ENCODE measurements at places on chromosomes 3 and 15.

GRCh38 chr15:94526071-94526689 is 294.8 kb downstream of the MCTP2 start:
- DNase-seq = no peak

DNA sequence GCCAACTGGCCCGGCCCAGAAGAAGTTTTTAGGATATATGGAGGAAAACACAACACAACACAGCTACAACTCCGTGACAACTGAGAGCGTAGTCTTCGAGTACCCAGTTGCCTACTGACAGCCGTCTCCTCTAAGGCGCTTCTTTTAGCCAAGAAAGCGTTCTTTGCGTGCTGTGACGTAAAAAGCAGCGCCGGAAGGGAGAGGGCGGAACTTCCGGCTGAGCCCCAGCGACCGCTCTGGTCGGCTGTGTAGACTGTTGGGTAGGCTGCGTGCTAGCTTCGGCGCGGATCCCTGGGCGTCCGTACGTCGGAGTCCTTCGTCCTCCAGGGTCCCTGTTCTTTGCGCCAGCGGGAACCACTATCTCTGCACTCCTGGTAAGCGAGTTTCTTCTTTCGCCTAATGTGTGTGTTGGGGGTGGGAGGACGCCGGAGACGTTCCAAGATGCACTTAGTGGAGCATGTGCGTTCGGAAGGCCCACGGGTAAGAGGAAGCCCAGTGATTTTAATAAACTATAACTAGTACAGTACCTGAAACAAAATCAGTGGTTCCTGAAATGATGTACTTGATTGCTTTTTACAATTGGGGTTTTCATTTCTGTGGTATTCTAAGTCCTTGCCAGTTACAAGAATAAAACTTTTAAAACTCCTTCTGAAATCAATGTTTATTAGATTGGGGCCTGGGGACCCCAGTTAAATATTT is at the start of gene TRMT10C:
Gene TRMT10C, plus strand, starts transcription at position 239 of the 699 bp plus-strand sequence. CDS start 2,914 bp downstream, outside the sequence.
- peak; percentile 90 for DNase-seq

DNA sequence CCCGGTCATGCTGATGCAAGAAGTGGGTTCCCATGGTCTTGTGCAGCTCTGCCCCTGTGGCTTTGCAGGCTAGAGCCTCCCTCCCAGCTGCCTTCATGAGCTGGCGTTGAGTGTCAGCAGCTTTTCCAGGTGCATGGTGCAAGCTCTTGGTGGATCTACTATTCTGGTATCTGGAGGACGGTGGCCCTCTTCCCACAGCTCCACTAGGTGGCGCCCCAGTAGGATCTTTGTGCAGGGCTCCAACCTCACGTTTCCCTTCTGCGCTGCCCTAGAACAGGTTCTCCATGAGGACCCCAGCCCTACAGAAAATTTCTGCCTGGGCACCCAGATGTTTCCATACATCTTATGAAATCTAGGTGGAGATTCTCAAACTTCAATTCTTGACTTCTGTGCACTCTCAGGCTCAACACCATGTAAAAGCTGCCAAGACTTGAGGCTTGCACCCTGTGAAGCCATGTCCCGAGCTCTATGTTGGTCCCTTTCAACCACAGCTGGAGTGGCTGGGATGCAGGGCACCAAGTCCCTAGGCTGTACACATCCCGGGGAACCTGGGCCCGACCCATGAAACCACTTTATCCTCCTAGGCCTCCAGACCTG is 238.4 kb upstream of the MDFIC2 start:
- peak; percentile 69 for DNase-seq

- no peak for DNase-seq
Measured at GRCh38 chr3:60036803-60037202, 987.0 kb upstream of the CFAP20DC start.

DNA sequence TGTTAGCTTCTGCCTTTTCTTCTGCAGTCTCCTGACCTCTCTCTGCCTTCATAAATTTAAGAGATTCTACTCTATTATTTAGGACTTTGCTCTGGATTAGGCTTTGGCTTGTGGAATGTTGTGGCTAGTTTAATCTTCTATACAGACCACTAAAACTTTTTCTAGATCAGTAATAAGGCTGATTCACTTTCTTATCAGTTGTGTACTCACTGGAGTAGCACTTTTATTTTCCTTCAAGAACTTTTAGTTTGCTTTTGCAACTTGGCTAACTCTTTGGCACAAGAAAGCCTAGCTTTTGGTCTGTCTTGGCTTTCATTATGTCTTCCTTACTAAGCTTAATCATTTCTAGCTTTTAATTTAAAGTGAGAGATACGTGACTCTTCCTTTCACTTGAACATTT is 265.5 kb upstream of the TBC1D5 start:
- no peak for DNase-seq

DNA sequence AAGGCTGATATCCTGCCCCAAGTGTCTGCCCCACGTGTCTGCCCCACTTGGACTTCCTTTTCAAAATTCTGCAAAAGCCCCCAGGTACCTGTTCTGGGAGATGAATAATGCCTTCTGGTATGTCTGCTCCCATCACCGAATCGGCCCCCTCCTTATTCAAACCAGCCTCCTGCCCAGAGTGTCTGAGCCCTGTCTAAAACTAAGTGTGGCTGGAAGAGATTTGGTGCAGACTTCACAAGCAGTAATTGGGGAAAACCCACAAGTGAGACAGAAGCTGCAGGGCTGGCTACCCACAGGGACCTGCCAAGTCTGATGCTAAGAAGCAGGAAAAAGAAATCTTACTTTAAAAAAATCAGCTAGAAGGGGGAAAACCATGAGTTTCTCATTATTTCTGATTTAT is 85.1 kb downstream of the DUT start:
- DNase-seq = no peak

DNA sequence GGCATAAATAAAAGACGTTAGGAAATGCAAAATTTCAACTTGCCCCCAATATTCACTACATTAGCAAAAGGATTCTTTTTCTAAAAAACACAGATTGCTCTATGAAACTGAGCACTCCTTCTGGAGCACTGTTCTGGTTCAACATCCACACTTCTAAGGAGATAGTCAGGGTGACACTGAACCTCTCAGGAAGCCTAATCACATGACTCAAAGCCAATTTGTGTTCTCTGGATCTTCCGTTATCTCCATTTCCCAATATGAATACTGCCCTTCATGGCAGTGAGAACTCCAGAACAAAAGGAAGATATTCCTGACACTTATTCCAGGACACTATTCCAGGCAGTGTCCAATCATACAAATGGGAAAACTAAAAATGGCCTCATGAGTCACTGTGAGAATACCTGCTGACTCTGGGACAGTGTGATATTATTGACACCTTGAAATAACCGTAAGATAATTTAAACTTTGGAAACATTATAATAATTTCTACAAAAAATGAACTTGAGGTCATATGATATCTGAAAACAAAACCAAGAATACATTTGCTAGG is 21.4 kb upstream of the TRPM7 start:
- no peak for DNase-seq

- DNase-seq = no peak
Measured at GRCh38 chr3:71564361-71564760, 19.2 kb downstream of the FOXP1 start.

DNA sequence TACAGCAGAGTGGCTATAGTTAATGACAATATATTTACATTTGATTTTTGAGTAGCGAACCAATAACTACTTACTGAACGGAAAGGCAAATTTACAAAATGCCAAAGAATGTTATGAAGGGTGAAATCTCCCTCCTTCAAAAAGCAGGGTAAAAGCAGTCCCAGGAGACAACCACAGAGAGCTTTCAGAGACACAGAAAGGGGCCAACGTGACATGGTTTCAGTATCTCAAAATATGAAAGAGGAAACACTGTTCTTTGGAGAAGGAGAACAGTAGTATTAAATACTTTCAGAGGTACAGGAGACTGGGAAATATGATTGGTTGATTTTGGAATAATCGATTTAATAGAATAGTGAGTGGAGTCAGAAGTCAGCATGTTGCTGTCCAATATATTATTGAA is 52.3 kb upstream of the ROBO1 start:
- DNase-seq = no peak

- no peak for DNase-seq
Measured at GRCh38 chr3:15616053-15616452, 14.5 kb downstream of the BTD start.

GRCh38 chr3:155232605-155233004 is 60.9 kb downstream of the STRIT1 start:
- no peak for DNase-seq

DNA sequence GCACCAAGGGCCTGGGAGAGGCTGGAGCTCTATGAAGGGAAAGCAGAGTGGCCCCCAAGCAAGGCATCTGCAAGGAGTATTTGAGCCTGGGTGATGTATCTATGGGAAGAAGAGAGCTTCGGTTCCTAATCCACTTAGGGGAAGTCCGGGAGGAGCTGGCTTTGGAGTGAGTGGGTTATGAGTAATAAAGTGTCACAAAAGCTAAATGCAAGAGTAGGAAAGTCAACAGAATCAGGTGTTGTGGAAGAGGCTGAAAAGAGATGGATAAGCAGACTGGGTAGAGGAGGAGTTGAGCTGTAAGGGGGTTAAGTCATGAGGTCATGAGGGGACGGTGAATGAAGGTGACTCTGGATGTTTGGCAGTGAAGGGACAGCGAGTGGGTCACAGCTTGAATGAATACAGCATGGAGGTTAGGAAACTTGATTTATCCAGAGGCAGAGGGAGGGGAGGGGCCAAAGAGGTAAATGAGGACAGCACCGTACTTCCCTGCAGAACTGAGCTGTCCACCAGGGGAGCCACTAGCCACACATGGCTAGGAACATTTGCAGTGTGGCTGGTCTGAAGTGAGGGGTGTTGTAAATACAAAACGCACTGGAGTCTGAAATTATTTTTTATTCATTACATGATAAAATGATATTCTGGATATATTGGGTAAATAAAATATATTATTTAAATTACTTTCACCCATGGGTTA is 83.3 kb downstream of the ADCY5 start:
- DNase-seq = peak; percentile 30

DNA sequence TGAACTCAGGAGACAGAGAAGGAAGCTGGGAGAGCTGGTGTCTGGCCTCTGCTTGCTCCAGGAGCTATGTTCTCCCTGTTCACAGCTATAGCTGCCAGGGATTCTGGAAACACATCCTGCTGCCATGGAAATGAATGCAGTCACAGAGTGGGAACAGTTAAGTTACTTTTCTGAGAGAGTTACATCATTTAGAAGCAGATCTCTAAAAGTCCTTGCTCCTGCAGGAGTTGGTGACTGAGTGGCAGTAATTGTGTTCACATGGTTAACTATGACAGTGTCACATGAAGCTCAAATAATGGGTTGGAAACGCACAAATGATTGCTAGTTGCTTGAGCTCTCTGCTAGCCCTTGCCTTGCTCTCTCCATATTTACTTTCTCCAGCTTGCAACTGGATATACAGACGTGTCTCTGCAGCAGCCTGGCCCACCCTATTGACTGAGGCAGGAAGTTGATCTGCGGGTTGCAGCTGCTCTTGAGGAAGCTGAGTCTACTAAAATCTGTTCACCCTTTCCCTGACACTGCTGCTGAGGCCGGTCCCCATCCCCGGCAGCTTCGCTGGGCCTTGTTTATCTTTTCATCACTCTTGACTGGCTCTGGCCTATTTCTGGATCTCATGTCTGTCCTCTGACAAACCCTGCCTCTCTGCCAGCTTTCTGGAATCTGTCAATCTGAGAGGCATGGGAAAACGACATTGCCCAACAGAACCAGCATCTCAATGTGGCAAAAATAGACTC is 16.7 kb upstream of the ISLR start:
- DNase-seq = no peak

GRCh38 chr15:62665449-62665848 is 377.1 kb upstream of the TPM1 start:
- no peak for DNase-seq

DNA sequence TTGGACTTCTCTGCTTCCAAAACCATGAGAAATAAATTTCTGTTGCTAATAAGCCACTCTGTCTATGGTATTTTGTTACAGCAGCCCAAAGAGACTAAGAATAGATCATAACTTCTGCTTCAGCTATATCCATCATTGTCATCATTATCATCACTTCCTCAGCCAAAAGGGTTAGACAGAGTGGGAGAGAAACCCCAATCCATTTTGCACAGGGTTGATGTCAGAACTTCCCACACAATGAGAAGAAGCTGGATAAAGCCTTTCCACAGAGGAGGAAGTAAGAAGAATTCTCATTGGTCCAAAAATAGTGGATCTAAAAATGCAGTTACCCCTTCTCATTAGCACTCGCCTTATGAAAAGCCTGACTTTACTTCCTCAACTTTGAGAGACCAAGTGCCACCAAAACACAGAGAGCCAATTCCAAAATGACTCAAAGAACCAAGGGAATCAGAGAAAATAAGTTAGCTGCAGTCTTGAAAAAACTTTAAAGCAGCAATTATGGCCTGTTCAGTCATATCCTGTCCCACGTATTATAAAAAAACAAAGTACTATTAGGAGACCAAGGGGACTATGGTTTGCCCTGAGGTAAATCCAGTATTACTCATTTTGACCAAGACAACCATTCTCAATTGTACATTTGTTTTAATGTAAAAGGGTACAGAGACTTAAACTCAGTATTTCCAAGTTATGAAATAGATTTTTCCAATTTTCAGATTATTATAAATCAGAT is 80.2 kb downstream of the WNT5A start:
- DNase-seq = no peak

- DNase-seq = peak; percentile 86
Measured at GRCh38 chr15:101088788-101089578, 162.9 kb downstream of the CHSY1 start.

DNA sequence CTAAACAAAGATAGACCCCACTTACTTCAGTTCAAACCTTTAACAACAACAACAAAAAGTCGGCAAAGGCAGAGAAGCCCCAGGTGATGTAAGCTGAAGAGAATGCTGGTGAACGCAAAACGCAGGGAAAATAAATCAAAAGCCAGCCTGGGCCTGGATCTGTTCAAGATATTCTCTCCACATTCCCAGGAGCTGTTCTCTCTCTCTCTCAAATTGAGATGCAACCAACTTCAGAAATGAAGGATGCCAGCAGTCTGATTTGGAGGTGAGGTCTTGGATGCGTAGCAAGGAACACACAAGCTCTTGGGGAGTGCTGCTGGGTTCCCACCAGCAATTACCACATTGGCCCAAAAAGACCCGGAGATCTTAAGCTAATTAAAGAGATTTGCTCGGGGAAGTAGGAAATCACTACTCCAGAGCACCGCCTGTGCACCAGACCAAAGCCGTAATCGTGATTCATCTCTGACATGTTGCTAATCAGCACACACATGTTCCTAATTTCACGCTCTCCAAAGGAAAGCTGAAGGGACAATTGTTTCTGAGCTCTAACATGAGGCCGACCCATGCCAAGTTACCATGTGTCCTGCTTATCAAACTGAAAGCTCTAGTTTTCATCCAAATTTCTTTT is 37.1 kb downstream of the IL17RD start:
- DNase-seq = peak; percentile 37

DNA sequence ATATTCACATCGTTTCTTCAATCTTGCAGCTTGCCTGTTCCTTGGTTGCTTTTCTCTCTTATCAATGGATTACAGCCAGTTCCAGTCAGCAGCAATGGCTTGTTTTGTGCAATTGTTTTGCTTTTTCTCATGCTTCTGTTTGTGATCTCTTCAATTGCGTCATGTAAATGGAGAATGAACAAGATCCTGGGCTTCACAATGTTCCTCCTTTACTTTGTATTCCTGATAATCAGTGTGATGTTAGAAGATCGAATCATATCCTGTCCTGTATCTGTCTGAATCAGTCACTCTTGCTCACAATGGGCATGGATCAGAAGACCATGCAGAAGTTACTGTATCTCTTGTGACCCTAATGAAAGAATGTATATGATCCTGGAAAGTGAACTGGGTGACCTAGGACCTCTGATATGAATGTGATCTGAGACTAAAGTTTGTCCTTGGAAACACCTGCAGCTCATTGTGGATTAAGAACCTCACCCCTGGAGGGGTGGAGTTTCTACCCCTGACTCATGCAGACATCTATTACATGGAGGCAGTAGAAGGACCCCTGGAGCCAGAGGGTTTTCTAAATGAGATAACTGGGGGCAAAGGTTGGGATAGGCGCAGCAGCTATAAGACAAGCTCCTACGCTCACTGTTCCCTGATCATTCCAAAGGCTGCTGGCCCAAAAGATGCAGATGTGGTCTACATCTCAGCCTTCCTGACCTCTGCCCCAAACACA is 32.2 kb downstream of the SLC24A1 start:
- no peak for DNase-seq

Data from nephron progenitor cell (in vitro differentiated cells).